ENCODE measurements at places on chromosomes 2 and 18.

GRCh38 chr18:5097116-5097703 is 99.8 kb downstream of the AKAIN1 start:
- DNase-seq, result no peak

DNA sequence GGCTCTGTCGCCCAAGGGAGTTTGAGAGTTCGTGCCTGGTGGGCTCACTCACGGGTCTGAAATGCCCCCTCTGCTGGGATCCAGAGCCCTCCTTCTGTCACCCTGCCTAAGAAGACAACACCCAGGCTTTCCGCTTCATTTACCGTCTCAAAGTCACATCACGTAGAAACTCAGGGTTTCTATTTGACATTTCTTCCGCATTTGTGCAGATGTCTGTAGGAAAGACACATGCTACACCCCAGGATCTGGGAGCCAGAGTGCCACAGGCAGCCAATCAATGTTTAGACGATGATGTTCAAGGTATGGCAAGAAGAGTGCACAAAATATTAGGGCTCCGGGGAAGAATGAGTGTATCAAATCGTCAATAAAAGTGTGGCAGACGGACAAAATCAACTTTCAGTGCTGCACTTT is 24.4 kb upstream of the ACKR3 start:
- peak; percentile 17 for DNase-seq

DNA sequence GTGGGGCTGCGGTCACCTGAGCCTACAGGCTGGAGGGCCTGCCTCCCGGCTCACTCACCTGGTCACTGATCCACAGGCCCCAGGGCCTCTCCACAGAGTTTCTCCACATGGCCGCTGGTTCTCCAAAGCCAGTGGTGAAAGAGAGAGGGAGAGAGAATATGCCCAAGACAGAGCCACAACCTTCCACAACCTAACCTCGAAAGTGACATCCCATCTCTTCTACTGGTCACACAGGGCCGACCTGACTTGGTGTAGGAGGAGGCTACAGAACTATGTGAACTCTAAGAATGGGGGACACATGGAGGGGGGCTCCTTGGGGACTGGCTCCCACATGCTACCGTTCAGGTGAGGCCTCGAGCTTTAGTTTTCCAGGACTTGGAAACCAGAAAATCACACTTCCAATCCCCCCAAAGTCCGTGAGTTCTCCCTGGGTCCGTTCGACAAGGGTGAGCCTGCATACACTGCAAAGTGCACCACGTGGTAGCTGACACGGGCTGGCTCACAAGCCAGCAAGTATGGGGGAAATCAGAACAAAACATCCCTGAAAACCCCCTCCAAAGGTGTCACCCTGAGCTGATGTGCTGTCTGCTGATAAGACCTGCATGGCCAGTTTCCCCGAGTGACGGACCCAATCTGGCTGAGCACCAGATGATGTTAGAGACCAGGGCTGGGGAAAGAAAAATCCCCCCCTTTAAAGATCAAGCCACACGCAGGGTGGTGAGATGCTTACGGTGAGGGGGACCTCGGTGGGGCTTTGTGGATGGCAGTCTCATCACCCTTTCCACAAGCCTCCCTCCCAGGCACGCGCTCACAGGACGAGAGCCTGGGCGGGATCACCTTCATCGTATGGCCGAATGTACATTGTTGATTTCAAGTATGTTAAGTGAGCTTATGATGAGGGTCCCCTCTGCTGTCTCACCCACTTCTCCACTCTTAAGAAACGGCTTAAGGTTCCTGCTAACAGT is 54.2 kb upstream of the SEMA4C start:
- DNase-seq, result no peak

DNA sequence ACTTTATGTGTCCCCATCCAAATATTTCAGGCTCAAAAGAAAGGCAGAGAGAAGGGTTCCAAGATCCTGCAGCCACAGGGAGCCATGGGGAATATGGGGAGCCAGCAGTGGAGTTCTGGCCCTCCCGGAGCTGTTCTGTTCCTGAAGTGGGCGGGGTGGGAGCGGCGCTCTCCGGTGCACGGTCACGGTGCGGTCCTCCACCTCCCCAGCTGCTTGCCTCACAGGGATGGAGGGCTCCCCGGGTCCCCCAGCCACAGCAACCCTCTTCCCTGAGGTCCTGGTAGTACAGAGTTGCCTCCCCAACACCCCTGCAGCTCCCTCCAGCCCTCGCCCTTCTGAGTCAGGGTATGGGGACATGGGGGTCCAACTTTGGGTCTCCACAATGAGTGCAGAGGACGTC is 26.2 kb upstream of the SNED1 start:
- no peak for DNase-seq

DNA sequence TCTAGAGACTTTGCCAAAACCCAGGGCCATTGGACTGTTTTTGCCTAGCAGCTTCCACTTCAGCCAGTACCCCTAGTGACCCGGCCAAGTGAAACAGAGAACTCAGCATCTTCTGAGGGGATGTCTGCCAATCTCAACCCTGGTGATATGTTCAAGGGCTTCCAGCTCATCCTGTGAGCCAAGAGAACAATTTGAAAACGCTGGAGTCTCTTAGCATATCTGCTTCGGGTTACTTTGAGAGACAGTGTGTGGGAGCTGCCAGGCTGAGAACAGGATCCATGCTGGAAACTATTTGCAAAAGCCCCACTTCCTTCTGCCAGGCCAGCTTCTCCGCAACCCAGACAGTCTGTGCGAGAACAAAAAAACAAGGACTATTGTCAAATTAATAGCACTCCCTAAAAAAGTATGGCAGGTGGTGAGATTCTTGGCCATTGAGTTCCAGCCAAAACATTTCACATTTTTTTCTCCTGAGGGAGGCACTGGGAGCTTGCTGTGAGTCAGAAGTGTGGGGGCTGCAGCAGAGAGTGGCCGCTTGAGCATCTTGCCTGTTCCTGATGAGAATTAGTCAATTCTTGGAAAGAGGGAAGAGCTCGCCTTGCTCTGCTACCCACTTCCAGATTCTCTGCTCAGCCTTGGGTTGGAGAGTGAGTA is 395.6 kb upstream of the TRIB2 start:
- peak; percentile 58 for DNase-seq

GRCh38 chr2:73859721-73860586 is 31.2 kb downstream of the STAMBP start:
- peak; percentile 33 for DNase-seq

DNA sequence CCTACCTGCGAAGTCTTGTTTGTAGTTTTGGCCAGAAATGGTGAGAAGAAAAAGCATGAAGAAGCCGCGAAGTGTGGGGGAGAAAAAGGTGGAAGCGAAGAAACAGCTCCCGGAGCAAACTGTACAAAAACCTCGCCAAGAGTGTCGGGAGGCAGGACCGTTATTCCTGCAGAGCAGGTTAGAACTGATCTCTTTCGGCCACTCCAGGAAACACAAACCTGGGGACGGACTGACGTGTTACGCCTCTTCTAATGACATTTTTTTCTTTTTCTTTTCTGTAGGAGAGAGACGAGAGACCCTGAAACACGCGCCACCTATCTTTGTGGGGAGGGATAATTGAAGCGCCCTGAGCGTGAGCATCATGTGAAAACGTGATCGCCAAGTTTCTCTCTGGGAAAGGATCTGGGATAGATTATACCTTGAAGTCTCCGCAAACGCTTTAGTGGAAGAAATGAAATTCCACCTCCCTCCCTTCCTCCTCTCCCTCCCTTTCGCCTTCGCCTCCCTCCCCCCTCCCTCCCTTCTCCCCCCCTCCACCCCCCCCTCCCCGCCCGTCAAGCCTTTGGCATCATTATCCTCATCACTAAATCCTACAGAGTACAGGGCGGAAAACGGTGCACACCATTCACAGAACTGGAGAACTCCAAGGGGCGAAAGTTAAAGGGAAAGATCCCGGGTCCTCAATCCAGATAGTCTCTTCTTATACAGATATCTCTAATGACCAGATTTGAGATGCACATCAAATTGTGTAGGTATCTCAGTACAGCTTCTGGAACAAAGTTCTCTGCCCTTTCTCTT is at the start of gene ZEB2:
Gene ZEB2 (minus strand): TSS at position 186 of the 798 bp plus-strand sequence. CDS start 2,769 bp downstream, outside the sequence.
- DNase-seq, result peak; percentile 91

GRCh38 chr2:75133621-75134570 is 65.4 kb downstream of the TACR1 start:
- DNase-seq, result no peak

- DNase-seq, result no peak
These were observed 11.7 kb downstream of the CDC42EP3 start for GRCh38 chr2:37659723-37660122.

GRCh38 chr18:57841568-57841967 is 38.5 kb upstream of the ATP8B1 start:
- DNase-seq, result no peak

- no peak for DNase-seq
These were observed 494.6 kb upstream of the NRP2 start for GRCh38 chr2:205187731-205188130.

GRCh38 chr2:9548506-9548905 is 7.1 kb downstream of the ADAM17 start:
- DNase-seq, result peak; percentile 81

DNA sequence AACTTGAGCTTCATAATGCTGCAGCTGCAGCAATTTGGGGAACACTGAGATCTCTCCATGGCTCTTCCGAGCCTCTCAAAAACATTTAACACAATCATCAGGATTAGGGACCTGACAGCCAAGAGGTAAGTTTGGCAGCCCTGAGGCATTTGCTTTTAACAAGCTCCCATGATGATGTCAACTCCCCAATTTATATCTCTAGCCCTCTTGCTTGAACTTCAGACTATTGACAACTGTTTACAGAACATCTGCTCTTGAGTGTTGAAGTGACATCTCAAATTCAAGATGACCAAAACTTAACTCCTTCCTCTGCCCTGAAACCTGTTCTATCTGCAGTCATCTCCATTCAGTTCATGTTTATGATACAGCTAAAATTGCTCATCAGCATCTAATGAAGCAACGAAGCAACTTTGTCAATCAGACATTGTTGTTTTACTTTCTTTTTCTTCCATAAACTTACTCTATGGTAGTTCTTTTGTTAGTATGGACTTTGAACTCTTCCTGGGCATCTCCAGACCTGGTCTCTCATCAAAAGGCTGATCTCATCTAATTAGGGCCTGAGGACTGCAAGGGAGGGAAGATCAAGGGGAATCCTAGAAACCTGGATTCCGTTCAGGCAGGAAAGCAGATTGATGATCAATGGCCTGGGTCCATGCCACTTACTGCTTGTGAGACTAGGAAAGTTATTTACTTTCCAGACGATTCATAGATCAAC is 48.1 kb downstream of the SEMA4F start:
- no peak for DNase-seq

- no peak for DNase-seq
These were observed 70.2 kb upstream of the DSC1 start for GRCh38 chr18:31232775-31233424.

DNA sequence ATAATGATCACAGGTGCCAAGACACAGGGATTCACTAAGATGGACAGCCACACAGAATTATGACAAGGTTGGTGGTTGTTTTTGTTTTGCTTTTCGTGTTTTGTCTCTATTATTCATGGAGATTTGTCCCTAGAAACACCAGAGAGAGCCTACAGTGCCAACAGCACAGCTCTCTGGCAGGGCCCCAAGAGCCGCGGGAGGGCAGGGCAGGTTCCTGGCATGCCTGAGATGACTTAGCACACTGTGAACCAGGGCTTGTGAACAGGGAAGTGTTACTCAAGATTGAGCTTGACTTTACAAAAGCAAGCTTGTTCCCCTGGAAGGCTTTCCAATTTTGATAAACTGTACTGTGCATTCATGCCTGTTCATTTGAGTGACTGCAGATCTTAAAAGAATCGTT is 437.4 kb upstream of the SALL3 start:
- peak; percentile 41 for DNase-seq

GRCh38 chr18:55124078-55124763 is 165.0 kb upstream of the CCDC68 start:
- DNase-seq, result no peak

GRCh38 chr2:239775623-239776435 is 249.3 kb downstream of the NDUFA10 start:
- no peak for DNase-seq

DNA sequence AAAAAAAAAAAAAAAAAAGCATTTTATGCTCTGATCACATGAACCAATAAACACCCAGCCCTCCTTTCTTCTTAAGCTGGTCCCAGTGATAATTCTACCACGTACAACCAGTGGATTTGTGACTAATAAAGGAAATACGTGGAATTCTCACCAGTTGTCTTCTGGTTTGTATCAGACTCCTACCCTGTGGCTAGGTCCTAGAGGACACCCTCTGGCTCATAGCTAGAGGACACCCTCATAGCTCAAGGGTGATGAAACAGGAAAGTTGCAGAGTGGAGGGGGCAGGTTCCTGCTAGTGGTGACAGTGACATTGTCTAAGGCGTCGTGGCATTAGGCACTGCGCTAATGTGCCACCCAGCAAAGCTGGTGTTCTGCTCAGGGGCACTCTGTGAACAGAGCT is 167.8 kb downstream of the BCL11A start:
- DNase-seq, result peak; percentile 59

DNA sequence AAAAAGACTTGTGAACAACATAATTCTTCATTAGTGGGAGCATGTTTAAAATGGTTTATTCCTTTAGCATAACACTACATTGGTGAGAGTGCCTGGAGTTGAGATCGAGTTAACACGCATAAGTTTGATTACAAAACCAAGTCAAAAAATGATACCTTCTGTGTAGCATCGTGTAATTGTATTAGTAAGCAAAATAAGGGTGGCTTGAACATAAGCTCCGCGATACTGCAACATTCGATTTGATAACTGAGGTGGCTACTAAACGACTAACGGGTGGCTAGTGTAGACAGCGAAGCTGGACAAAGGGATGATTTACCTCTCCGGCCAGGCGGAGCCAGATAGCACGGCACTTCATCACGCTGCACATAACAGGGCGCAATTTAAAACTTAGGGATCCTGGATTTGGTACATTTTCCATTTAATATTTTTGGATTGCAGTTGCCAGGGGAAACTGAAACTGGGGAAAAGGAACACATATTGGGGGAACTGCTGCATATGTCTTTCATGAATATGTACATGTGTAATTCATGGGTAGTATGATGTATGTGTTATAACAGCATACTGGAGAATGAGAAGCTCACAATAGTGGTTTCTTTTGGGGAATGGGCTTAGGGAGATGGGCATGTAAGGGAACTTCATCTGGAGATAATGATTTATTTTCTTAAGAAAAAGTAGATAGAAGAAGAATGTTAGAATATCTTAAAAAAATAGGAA is 36.4 kb upstream of the TOGARAM2 start:
- no peak for DNase-seq

DNA sequence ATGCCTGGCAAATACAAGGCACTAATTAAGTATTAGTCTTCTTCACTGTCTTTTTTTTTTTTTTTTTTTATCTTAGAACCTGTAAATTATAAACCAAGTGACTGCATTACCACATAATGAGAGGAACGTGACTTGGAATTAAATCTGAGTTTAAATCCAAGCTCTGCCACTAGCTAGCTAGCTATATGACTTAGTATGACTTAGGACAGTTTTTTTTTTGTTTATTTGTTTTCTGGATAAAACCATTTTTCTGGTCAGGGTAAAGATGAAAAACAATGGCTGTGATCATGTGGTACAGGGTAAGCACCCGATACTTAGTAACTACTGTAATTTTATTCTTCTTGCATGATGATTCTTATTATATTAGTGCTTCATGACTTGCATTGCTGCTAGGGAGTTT is 191.8 kb upstream of the LRRTM1 start:
- DNase-seq, result no peak

- DNase-seq, result no peak
These were observed 267.2 kb downstream of the HRH4 start for GRCh38 chr18:24727685-24728084.

Measured in suppressor macrophage (primary cell).